Muscle of arm (tissue), 14 donors: ENCODE measurements at places on chromosomes 2 and 18.

DNA sequence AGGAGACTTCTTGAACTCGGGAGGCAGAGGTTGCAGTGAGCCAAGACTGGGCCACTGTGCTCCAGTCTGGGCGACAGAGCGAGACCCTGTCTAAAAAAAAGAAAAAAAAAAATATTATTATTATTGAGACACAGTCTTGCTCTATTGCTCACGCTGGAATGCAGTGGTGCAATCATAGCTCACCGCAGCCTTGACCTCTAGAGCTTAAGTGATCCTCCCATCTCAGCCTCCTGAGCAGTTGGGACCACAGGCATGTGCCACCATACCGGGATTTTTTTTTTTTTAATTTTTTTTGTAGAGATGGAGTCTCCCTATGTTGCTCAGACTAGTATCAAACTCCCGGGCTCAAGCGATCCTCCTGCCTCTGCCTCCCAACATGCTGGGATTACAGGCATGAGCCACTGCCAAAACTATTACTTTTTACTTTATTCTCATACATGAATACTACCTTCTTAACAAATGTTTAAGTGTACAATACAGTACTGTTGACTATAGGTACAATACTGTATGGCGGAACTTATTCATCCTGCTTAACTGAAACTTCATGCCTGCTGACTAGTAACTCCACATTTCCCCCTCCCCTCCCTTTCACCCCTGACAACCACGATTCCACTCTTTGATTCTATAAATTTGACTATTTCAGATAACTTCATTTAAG, 15.5 kb downstream of the FBXO11 start:
- DNase-seq: no peak

DNA sequence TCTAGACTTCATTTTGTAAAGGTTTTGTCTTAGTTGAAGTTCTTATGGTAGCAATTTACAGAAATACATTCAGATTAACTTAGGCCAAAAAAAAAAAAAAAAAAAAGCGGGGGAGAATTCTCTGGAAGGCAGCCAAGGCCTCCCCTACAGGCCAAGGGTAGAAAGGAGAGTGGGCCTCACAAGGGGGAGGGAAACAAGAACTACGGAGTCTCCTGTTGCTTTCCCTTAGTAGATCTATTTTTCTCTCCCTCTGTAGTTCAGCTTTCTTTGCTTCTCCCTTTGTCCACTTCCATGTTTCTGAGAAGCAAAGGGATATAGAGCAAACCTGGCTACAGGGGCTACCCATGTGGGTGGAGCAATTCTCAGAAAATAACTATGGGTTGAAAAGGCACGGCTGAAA, 2.4 kb upstream of the STK11IP start:
- DNase-seq: peak; percentile 74

GRCh38 chr2:204950695-204951346, 405.5 kb downstream of the PARD3B start:
- no peak for DNase-seq

GRCh38 chr2:202642567-202642966, 7.8 kb downstream of the FAM117B start:
- DNase-seq: no peak

GRCh38 chr2:105141099-105141614, 100.4 kb upstream of the GPR45 start:
- DNase-seq: no peak

GRCh38 chr2:100437751-100438150, 20.3 kb upstream of the CHST10 start:
- DNase-seq: no peak

- no peak for DNase-seq
Observed at GRCh38 chr18:10234912-10235660, 219.3 kb upstream of the APCDD1 start.

- no peak for DNase-seq
Observed at GRCh38 chr2:191942739-191943103, 95.8 kb upstream of the CAVIN2 start.

- DNase-seq: peak; percentile 32
Observed at GRCh38 chr18:56869189-56869777, 218.1 kb downstream of the WDR7 start.

DNA sequence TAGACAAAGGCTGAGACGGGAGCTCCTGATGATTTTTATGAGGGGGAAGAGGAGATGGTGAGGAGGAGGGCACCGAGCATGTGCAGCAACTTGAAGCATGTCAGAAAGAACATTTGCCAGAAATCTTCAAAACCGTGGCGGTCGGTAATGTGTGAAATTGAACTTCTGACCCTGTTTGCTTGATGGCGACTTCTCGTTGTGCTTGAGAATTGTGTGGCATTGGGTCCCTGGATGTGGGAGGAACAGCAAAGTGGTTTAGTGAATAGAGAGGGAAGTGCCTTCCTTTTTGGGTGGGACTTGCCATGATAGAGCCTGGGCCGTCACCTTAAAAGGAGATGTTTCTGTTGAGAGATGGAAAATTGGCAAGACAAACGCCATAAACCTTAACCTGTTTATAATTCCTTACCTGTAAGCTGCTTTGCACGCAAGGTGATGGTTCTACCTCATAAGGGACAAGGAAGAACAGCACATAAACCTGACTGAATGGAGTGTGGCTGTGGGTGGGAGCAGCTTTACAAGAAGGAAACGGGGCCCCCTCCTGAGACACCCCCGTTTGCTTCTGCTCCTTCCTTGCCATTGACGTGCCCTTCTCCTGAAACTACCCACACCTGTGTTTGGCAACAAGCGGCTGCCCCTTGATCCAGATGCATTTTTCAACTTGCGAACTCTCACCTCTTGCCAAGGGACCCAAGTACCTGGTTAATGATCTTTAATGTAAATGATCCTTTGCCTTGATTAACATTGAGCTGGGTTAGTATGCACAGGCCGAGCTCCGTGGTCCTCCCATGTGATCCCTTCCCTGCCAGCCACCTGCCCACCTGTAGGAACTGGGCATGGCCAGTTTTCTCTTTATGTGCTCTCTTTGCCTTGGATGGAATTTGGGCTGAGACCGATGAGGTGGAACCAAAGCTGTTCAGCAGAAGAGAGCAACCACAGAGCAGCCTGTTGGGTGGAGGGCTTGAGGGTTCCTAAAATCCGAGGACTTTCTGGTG, 153.2 kb downstream of the NEDD4L start:
- DNase-seq: no peak

- peak; percentile 51 for DNase-seq
Observed at GRCh38 chr18:48445540-48445939, 36.4 kb upstream of the ZBTB7C start.

DNA sequence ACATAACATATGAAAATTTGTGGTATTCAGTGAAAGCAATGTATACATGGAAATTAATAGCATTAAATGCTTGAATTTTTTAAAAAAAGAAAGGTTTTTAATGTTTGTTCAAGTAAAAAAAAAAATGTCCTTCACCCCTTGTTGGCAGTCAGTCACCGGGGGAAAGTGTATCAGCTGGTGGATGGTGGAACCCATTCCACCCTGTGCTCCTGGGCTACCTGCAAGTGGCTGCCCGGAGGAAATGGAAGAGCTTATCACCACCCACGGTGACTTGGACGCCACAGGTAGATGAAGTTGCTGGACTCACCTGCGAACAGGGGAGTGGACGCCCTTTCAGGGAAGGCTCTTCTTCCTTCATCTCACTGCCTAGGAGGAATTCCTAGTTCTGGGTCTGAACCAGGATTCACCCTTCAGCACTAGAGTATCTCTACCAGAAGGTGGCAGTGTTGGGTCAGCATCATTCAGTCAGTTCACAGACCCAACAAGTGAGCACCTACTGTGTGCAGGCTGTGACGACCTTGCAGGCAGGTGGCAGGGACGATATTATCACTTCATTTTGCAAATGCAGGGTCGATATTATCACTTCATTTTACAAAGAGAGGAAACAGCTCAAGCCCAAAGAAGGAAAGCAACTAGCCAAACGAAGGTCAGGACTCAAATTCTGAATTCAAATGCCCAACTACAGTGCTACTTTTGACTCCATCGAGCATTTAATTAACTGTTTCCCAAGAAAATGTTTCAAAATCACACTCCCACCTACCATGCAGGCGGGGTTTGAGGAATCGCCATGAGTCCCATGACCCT, 35.8 kb downstream of the CIB4 start:
- peak; percentile 45 for DNase-seq

GRCh38 chr2:187581125-187581896, 27.1 kb upstream of the TFPI start:
- DNase-seq: no peak

DNA sequence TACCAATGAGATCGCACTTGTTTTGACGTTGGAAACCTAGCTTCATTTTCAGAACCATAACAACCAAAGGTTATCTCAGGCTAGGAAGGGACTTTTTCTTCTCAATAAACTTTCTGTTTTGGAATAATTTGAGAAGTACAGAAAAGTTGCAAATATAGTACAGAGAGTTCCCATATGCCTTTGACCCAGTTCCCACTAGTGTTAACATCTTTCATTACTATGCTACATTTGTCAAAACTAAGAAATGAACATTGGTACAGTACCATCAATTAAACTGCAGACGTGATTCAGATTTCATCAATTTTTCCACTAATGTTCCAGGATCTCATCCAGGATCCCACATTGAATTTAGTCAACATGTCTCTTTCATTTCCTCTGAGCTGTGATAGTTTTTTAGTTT, 111.6 kb downstream of the ATL2 start:
- no peak for DNase-seq

- peak; percentile 80 for DNase-seq
Observed at GRCh38 chr2:190627448-190628412, 21.2 kb upstream of the NAB1 start.

- no peak for DNase-seq
Observed at GRCh38 chr2:154133823-154134222, 262.1 kb downstream of the GALNT13 start.

GRCh38 chr2:68918497-68918896, 34.2 kb downstream of the GKN2 start:
- no peak for DNase-seq

GRCh38 chr2:238077292-238077691, 16.5 kb downstream of the SCLY start:
- no peak for DNase-seq

DNA sequence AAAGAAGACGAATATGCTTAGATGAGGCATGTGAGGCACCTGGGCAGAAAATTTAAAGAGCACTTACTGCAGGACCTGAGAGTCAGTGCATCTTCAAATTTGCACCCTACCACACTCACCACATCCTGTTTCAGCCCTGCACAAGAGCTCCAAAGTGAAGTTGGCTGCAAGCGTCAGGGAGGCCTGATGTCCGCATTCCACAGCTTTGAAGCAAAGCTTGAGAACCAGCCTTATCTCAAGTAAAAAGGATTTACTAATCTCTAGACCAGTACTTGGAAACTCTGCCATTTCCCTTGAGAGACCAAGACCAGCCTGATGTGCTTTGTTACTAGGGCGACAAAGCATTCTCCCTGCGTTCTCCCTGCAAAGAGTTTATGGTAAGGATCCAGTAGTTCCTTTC, 3.4 kb upstream of the ASNSD1 start:
- DNase-seq: no peak

GRCh38 chr2:42929546-42930024, 137.2 kb upstream of the HAAO start:
- DNase-seq: no peak

GRCh38 chr18:43563780-43564179, 286.5 kb upstream of the SYT4 start:
- peak; percentile 20 for DNase-seq

- no peak for DNase-seq
Observed at GRCh38 chr2:98157557-98157956, 70.6 kb downstream of the VWA3B start.
